ENCODE measurements at places on chromosomes 11 and 22.

GRCh38 chr22:27090611-27091011 is 433.2 kb downstream of the MIAT start:
- DNase-seq, result no peak

- DNase-seq, result peak; percentile 41
These were observed at the start of gene HTATIP2 for GRCh38 chr11:20363500-20364340. Gene HTATIP2 (plus strand): TSS chr11:20363714. CDS start chr11:20364238, 524 bp downstream.

DNA sequence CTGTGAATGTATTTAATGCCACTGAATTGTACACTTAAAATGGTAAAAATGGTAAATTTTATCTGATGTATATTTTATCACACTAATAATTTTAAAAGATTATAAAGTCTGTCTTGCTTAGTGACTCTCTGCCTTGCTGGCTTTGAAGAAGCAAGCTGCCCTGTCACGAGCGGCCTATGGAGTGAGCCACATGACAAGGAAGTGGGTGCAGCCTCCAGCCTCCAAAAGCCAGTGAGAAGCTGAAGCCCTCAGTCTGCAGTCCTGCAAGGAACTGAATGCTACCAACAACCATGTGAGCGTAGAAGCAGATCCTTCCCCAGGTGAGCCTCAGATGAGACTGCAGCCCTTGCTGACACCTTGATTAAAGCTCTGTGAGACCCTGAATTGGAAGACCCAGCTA is 20.0 kb downstream of the C11orf24 start:
- DNase-seq, result no peak

GRCh38 chr11:75593286-75593915 is 31.3 kb downstream of the SERPINH1 start:
- no peak for DNase-seq

DNA sequence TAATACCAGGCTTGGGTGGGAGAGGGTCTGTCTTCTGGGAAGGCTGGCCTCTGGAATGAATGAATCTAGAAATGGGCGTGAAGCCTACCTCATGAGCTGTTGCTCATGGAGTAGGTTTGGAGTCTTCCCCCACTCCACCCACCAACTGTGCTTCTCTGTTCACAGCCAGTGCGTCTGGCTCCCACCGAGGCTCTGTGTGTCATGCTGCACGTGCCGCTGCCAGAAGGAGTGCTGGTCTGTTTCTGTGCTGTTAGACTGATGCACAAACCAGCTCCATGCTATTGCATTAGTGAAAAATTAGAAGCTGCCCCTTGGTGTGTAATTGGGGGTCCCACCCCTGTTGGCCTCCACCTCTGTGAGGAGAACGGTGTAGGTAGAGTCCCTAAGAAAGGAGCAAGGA is 132.3 kb upstream of the PARVA start:
- no peak for DNase-seq

GRCh38 chr11:45145379-45146071 is 914 bp upstream of the PRDM11 start:
- peak; percentile 41 for DNase-seq

DNA sequence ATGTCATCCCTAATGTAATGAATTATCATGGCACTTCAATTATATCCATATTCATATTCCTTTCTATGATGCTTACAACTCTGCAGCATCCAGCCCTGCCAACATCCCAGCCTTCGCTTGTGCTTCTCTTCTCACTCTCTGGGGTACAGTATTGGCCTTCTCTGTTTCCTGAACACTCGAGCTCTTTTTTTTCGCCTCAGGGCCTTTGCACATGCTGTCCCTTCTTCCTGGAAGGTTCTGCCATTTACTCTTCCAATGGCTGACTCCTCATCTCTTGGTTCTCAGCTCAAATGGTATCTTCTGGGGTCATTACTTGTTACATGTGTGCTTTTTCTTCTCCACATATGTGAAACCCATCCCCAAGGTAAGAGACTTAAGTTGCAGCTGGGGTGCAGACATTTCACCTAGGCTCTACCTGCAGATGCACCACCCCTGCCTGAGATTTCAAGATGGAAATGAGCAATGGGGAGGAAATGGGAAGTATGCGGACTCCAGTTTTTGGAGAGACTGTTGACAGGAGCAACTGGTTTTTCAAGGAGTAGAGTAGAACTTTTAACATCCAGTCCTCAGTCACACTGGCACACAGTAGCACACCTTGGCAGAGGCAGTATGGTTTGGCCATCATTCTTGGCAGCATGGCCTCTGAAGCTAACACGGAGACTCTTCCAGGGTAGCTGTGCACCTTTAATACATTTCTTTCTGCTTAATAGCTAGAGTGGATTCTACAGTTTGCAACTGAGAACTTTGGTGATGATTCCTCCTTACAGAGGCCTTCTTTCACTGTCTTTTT is 42.4 kb upstream of the DMC1 start:
- DNase-seq, result no peak

DNA sequence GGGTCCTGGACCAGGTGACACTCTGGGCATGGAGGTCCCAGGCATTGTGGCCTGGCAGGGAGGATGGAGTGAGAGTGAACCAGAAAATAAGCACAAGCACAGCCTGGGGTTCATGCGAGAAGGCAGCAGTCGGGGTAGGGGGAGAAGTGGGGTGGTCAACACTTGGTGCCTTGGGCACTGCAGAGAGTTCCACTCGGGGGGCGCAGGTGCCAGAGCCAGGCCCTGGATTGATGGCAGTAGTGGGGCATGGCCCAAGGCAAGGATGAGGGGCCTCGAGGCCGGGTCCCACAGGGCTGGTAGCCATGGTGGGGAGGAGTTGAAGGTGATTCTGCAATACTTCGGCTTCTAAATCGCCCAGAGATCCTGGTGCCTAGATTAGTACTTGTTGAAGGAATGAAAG is 372.9 kb downstream of the TBC1D22A start:
- no peak for DNase-seq

DNA sequence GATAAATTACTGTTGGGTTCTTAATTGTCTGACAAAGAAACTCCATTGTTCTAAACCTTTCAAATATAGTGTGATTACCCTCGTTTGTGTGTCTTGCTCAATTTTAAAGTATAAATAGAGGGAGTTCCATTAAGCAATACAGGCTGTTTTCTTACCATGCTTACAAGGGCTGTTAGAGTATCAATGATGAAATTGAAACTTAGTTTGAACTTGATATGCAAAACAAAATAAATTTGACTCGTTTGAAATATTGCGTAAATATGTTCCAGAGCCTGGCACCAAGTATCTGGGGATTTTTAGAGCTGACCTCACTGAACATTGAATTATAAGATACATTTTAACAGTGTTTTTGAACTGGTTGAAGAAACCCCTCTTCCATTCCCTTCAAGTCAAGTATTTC is 31.7 kb downstream of the TEAD1 start:
- DNase-seq, result no peak

- DNase-seq, result peak; percentile 85
These were observed 4.2 kb downstream of the ALDH3B1 start for GRCh38 chr11:68014157-68014946.

GRCh38 chr22:46612904-46613605 is 7.1 kb upstream of the GRAMD4 start:
- DNase-seq, result no peak

- no peak for DNase-seq
These were observed 269.1 kb downstream of the TBC1D22A start for GRCh38 chr22:47031628-47031915.

- DNase-seq, result no peak
These were observed 59.7 kb upstream of the BARX2 start for GRCh38 chr11:129315781-129316579.

DNA sequence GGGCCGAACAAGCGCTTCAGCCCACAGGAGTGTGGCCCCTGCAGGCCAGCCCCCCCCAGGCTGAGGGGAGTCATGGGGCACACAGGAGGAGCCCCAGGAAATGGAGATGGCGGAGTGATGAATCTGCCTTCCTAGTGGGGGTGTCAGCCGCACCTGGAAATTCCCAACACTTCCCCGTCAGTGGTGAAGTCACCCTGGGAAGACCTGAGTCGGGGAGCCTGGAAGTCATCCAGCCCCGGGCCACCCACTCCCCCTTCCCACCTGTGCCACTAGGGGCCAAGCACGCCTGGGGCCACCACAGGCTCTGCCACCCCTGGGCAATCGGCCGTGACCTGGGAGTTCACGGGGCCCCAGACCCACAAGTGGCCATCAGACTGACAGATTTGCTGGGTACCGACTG is 12.6 kb downstream of the WNT7B start:
- no peak for DNase-seq

DNA sequence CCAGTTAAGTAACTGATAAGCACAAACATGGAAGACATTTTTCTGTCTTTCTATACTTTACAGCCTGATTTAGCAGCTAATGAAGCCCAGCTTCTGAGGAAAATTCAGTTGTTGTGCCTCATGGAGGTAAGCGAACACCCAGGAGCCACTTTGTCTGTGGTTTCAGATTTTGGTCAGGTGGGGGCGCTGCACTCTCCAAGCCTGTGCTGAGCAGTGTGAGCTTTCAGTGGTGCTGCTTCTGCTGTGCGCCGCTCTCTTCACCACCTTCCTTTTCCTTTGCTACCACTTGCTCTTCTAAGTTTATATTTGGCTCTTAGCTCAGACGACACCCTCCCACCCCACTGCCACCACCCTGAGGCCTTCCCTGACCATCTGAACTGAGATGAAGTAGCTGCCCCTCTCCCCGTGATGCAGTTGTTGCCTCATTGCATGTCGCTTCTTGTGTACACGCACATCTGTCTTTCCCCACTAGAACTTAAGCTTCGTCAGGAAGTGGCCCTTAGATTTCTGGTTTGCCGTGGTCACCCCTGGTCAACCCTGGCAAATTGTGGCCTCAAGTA is 14.0 kb downstream of the PSMD13 start:
- peak; percentile 46 for DNase-seq

DNA sequence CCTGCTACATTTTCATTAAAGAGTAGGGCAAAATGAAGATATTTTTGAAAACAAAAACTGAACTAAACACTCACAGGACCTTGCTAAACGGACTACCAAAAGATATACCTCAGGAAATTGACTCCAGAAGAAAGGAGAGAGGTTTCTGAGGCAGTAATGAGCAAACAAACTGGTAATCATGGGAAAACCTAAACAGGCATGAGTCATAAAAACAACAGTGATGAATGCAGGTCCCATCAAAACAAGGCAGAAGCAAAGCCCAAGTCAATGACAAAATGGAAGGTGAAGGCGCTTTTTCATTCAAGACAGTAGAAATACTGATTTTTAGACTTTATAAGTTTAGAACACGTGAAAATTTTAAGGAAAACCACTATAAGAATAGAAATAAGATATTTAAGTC is 104.5 kb downstream of the EFCAB6 start:
- DNase-seq, result no peak

Data from EL (cell line).